ENCODE measurements at places on chromosomes 1 and 21. TPM values are rescaled to one million over a fixed set of nuclear protein-coding genes. Genes with fewer than 3 reads are reported as not detected.

RAB3B gene
- total RNA-seq: 1.5 TPM

MANEAL gene
- total RNA-seq: 30.0 TPM

NHLH1 gene
- not detected for total RNA-seq

SPRR2E gene
- not detected for total RNA-seq

RAD54L gene
- 9.7 TPM for total RNA-seq

CGN gene
- 0.61 TPM for total RNA-seq

ZMYND12 gene
- 0.68 TPM for total RNA-seq

BATF3 gene
- total RNA-seq: not detected

DNALI1 gene
- total RNA-seq: 0.72 TPM

GRCh38 chr21:15080526-15080925, 15.7 kb upstream of the NRIP1 start:
- peak; percentile 43 for DNase-seq

GRCh38 chr1:212229654-212230053, 55.6 kb upstream of the PPP2R5A start:
- no peak for DNase-seq

GRCh38 chr1:118928739-118929554, 59.2 kb downstream of the TBX15 start:
- peak; percentile 29 for DNase-seq

DNA sequence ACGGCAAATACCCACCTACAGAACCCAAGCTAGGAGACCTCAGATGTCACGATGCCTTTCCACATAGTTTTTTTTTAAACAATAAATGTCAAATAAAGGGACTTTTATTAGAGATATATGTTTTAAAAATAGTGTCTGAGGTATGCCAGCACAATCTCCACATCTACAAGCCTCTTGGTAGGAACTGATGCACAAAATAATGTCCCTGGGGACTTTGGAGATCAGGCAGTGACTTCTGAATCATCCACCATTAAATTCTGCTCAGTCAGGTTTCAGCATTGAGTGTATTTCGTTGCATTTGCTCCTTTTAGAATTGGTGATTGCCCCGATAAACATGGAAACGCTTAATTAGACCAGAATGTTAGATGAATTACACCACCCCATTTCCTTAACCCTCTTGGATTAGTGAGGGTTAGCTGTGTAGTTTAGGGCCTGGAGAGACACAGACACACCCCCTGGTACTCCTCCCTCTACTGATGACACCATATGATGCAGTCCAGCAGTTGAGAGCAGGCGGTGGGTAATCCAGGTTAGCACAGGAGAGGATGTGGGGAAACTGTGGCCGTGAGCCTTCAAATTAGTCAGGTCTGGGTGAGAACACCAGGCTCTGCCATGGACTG, 33.6 kb downstream of the LGR6 start:
- DNase-seq: no peak

DNA sequence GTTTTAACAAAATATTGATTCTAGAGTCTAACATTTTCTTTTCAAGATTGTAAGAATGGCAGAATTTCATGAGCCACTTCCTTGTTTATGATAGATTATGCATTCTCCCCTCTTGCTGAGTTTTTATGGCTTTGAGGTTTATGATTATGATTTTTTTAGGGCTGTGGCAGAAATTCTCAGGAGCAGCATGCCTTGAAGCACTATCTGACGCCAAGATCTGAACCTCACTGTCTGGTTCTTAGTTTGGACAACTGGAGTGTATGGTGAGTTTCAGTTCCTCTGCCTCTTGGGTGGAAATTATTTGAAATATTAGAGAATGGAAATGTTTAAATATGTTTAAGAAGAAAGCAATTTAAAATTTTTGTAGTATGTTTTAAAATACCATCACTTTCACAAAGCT, 10.2 kb downstream of the USP16 start:
- no peak for DNase-seq

DNA sequence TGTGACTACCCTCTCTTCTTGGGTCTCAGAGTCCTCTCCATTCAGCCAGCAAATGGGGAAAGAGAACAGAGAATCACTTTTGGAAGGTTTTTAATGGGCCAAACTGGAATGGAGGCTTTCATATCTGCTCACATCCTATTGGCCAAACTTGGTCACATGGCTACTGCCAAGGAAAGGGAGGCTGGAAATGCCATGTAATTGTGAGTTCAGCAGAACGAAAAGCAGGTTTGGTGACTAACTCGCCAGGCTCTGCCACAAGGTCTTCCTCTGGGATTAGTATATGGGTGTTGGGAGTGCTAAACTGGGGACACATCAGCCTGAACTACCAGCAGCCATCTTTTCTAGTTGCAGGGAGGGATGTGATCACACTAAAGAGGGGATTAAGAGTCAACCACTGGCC, 19.2 kb downstream of the RD3 start:
- DNase-seq: peak; percentile 6

DNA sequence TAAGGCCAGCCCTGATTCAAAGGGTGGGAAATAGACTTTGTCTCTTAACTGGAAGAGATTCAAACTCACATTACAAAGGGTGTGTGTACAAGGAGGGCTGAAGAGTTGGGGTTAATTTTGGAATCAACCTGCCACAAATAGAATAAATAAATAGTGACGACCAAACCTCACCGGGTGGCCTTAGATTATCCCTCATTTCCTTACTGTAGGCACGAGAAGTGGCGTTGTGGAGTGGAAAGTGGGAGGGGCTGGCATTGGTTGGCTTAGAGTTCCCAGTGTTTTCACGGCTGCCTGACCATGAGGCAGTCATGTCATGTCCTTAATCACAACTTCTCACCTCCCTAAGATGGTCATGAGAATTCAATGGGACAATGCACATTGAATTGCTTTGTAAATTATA, 21.3 kb upstream of the RUNX1 start:
- DNase-seq: peak; percentile 63

DNA sequence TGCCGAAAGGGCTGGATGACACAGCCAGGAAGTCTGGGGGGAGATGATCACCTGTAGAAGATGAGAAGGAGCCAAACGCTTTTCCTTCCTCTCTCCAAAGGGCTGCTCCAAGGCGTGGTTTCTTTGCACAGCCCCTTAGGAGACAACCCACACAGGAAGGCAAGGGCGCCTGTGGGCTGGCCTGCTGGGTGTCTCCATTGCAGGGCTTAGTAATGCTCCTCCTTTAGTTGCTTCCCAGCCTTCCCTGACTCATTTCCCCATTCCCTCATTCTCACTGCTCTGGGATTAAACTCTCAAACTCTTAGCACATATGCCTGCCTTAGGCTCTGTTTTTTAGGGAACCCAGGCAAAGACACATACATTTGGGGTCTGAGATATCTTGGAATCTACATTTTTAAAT, 1.7 kb upstream of the CLCA1 start:
- no peak for DNase-seq

GRCh38 chr21:23936991-23937390, 1670.3 kb downstream of the MRPL39 start:
- DNase-seq: no peak

DNA sequence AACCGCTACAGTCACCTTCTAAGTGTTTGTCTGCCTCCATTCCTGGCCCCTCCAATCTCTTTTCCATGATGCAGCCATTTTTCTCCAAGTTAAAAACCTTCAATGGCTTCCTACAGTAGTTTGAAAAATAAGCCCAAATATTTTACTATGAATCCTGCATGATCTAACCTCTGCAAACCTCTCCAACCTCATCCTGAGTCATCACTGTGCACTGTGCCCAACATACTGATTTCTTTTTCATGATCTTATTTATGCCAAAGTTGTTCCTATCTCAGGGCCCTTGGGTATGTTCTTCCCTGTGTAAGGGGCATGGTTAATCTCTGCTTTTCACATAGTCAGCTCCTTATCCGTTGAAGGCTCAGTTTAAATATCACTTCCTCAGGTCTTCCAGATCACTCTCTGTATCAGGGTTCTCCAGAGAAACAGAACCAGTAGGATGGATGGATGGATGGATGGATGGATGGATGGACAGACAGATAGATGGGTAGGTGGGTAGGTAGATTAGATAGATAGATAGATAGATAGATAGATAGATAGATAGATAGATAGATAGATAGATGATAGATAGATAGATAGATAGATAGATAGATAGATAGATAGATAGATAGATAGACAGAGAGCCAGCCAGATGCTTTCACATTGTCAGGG, 18.1 kb upstream of the PTPN14 start:
- DNase-seq: no peak

DNA sequence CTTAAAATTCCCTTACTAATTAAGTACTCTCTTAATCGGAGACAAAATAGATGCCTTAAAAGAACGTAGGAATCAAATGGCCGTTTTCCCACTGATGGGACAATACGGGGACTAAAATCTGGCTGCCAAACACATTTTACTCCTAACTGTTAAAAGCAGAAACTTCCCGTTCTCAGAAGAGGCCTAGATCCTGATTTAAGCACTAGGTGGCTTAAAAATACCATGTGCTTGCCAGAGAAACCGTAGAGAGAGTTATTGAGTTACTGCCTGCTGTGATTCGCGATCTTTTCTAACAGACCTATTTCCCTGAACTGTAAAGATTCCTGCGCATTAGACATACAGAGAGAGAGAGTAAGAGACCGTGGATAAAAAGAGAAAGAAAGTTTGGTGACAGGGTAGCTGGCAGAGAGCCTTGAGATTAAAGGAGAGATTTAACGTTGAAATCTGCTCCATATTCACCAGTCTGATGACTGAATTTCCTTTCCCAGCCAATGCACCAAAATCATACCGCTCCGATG, 54.4 kb upstream of the STUM start:
- DNase-seq: no peak

DNA sequence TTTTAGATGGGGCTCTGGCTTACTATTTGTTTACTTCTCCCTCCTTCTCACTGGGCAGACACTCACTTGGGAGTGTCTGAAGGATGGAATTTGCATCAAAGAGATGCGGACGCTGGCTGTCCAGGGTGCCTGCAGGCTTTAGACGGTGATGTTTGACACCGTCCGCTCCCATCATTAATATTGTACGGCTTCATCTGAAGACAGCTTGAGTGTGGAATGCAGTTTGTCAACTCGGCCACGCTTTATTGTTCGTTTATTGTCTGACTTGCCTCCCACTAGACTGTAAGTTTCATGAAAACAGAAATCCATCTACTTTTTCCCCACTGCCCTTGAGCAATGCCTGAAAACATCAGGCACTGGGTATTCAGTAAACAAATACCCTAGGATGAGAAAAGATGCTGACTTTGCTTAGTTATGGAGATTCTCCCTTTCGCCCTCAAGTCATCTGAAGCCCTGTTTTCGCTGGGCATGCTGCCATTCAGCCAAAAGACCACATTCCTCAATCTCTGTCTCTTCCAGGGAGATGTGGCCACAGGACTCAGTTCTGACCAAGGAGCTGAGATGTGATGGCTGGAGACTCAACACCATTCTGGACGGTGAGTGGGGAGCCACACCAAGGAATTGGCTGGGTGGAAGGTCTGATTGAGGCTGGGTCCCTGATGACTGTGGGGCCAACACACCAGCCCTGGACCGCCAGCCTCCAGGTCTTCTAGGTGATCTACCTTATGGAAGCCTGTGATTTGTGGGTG, 87.6 kb downstream of the BCAR3 start:
- no peak for DNase-seq

GRCh38 chr1:209132736-209133467, 450.6 kb upstream of the CAMK1G start:
- no peak for DNase-seq

GRCh38 chr1:183027791-183028190, 4.6 kb downstream of the LAMC1 start:
- DNase-seq: peak; percentile 56

GRCh38 chr1:232292818-232293217, 337.1 kb downstream of the SIPA1L2 start:
- no peak for DNase-seq

- DNase-seq: no peak
Observed at GRCh38 chr1:196105901-196106300, 502.3 kb downstream of the KCNT2 start.

- no peak for DNase-seq
Observed at GRCh38 chr21:45817345-45817744, 164.2 kb upstream of the COL6A1 start.

GRCh38 chr1:210257698-210258529, 25.3 kb downstream of the SERTAD4 start:
- peak; percentile 62 for DNase-seq

GRCh38 chr1:236854605-236854983, 59.5 kb downstream of the MTR start:
- DNase-seq: peak; percentile 19

DNA sequence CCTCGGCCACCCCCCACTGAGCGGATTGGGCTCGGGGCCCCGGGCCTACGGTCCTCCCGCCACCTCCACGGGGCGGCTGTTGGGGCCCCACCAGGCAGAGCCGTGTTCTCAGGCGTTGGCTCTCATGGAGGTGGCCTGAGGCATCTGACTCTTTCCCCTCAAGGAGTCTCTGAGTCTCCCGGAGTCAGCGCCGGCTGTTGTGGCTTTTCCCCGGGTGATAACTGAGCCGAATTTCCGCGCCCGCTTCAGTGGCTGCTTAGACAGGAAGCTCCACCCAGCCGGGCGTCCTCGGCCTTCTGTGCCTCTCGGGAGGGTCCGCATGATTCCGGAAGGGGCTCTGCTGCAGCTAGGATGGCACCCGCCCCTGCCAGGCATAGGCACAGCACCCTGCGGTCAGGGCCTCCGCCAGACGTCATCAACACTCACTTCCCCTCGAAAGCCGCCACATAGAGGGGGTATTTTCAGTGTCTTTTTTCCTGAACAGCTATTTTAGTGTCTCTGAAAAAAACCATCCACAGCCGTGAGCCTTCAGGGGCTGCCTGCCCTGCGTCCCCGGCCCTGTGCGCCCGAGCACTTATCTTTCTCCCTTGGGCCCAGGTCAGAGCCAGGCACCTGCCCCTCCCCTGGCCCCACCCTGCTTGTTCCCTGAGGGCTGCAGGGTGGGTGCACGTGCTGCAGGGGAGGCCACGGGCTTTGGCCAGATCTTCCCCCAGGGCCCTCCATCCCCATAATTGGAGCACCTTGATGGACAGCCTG, 72.9 kb downstream of the SKI start:
- no peak for DNase-seq

GRCh38 chr1:62424411-62424810, 12.4 kb upstream of the USP1 start:
- peak; percentile 78 for DNase-seq

DNA sequence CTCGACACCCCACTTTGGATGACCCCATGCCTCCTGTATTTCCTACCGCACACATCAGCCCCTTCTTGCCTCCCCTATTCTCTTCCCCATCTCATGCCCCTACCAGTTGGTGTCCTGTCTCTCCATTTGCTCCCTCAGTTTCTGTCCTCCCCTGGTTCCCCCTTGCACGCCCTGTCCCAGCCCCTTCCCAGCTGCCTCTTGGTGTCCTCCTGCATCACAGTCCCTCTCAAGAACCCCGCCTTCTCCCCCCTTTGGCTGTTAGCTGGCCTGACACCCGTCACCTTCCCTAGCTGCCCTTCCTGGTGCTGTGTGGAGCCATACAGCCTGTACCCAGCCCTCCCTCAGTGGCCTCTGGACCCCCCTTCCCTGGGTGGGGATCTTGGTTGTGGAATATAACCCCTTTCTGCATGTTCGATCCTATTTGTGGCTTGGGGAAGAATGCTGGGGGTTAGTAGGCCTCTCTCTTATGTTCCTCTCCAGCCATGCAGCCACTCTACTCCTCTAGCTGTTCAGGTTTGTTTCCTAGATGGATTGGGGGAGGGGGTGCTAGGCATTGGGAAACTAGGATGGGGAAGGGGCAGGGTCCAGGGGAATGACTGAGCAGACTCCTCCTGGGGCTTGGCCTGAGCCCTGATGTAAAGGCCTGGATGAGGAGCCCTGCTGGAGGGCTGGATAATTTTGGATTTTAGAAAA, 41.4 kb upstream of the NFASC start:
- no peak for DNase-seq

Data from Caki2 (cell line).